Astrocyte of the cerebellum (primary cell): ENCODE measurements at places on chromosomes 3 and 15.

GRCh38 chr15:89116404-89116803 lies 28.1 kb downstream of the ABHD2 start:
- no peak for DNase-seq

DNA sequence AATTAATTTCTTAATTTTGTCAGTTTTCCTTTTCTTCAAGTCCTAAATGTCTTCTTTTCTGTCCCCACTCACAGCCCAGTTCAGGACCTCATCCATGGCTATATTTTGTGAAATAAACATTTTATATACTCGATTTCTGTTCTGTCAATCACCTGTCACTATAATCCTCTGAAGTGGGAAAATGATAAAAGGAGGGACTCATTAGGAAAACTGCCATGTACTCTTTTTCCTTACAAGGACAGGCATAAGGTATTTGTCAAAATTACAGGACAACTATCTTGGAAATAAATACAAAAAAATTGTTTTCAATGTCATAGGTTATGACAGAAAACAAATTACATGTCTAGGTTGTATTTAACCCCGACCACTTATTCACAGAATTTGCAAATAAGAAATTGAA lies 240.1 kb upstream of the CBLB start:
- DNase-seq = no peak

- no peak for DNase-seq
Observed at GRCh38 chr3:161496508-161496907, at the start of gene OTOL1. Gene OTOL1 (plus strand): TSS chr3:161496808. CDS start chr3:161496808, 0 bp downstream.

GRCh38 chr3:151630938-151631441 lies 102.7 kb upstream of the AADACL2 start:
- DNase-seq = no peak

GRCh38 chr15:51079226-51079625 lies 15.5 kb downstream of the TNFAIP8L3 start:
- no peak for DNase-seq

DNA sequence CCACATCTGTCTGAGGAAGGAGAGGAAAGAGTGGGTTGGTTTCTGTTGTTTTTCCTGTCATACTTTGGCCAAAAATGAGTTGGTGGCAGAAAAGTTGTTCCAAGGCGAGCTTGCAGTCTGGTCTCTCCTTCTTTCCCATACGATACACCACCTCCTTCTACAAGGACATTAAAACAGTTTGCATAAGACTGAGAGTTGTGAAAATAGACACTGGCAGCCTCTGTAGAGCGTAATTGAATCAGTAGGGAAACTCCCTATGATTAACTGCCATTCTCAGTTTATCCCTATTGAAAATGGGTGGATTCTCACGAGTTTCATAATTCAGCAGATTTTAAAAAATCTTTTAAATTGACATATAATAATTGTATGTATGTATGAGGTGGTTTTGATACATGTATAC lies 3.7 kb upstream of the LSG1 start:
- DNase-seq = no peak

DNA sequence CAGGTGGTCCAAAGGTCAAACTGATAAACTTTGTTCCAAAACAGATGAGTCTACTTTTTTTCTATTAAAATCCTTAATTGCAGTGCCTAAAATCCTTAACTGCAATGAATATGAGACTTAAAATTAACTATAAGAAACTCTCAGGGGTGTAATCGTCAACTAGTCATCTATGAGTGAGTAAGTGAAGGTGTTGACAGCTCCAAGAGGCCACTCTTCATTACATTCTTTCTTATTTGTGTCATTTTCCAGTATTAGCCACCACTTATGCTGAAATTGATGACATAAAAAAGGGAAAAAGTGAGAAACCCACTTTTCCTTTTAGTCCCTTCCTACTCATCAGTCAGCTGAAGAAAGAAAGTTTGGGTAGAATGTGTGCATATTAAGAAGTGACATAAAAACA lies 12.6 kb upstream of the NPAP1 start:
- DNase-seq = no peak

GRCh38 chr3:140859592-140860336 lies 81.9 kb upstream of the SLC25A36 start:
- DNase-seq = no peak

DNA sequence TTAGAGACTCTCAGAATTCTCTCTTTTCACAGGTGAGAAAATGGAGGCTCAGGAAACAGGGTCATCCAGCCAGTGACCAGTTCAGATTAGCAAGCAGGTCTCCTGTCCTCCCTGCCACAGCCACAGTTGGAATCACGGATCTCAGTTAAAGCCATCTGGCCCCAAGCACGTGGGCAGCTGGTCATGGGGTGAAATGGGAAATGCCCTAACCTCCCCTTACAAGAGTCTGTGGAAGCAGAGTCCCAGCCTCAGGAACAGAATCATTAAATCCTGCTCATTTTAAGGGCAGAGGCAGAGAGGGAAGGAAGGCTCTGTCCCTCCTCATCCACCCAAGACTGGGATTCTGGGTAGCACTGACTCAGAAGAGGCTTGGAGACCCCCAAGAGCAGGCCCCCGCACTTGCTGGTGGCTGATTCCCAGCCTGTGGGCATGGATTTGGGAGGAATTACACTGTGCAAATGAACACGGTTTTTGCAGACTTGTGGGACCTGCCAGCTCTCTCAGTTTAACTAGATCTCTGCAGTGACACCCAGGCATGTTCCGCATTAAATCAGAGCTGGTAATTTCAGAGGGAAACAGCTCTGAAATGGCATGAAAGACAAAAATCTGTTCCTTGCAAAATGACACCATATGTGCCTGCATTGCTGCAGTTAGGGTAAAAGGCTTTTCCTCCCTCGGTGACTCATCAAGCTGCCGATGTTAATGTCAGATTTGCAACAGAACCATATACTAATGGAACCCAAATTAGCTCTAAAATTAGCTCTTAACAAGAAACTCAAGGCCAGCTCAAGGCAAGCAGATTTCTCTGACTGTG lies 89.0 kb downstream of the BDH1 start:
- no peak for DNase-seq

GRCh38 chr3:138396752-138397410 lies 37.5 kb upstream of the ESYT3 start:
- no peak for DNase-seq

DNA sequence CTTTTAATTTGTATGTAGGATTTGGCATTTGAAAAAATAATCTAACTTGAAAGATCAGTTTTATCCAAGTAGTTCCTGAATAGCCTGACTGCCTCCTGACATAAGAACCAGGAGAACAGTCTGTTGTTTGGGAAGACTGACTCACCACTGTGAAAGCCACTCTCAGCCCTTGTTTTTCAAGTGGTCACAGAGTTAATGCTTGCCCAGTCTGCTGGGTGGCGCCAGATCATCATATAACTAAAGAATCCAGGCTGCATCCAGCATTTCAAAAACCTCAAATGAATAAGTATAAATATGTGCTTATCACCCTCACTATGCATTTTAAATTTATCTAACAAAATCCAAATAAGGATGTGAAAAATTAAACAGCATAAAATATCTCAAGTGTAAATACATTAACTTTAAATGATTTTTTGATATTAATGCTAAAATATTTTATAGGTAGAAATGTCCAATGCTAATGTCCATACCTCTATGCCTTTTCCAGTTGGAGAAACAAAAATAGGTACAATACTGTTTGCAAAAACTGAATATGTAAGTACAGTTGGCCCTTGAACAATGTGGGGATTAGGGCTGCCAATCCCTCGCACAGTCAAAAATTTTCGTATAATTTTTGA lies 26.9 kb upstream of the ZBBX start:
- peak; percentile 79 for DNase-seq

DNA sequence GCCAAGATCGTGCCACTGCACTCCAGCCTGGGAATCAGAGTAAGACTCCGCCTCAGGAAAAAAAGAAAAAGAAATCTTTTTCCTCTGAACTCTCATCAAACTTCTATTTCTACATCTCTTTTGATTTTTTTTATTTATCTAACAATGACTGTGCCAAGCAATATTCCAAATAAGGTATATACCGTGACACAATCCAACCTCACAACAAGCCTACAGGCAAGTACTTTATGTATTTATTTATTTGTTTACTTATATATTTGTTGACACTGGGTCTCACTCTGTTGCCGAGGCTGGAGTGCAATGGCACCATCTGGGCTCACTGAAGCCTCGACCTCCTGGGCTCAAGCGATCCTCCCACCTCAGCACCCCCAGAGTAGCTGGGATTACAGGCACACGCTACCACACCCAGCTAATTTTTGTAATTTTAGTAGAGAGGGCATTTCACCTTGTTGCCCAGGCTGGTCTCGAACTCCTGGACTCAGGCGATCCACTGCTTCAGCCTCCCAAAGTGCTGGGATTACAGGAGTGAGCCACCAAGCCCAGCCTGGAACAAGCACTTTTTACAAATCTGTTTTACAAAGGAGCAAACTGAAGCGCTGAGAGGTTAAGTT lies 94.9 kb upstream of the CHD2 start:
- DNase-seq = no peak

- no peak for DNase-seq
Observed at GRCh38 chr3:152350139-152350538, 81.4 kb downstream of the MBNL1 start.

- DNase-seq = no peak
Observed at GRCh38 chr15:73318463-73319351, 50.1 kb downstream of the HCN4 start.

GRCh38 chr3:112793326-112794081 lies 53.2 kb downstream of the CD200R1L start:
- DNase-seq = no peak

- peak; percentile 49 for DNase-seq
Observed at GRCh38 chr15:34855413-34855812, 60.1 kb upstream of the ACTC1 start.

GRCh38 chr3:164918905-164919304 lies 159.4 kb downstream of the SI start:
- no peak for DNase-seq

- peak; percentile 51 for DNase-seq
Observed at GRCh38 chr3:143283432-143284128, 164.0 kb downstream of the CHST2 start.

DNA sequence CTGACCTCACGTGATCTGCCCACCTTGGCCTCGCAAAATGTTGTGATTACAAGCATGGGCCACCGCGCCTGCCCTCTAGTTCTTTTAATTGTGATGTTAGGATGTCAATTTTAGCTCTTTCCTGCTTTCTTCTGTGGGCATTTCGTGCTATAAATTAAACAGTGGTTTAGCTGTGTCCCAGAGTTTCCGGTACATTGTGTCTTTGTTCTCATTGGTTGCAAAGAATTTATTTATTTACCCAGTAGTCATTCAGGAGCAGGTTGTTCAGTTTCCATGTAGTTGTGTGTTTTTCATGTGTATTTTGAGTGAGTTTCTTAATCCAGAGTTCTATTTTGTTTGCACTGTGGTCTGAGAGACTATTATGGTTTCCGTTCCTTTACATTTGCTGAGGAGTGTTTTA lies 30.1 kb downstream of the MYRIP start:
- DNase-seq = no peak

DNA sequence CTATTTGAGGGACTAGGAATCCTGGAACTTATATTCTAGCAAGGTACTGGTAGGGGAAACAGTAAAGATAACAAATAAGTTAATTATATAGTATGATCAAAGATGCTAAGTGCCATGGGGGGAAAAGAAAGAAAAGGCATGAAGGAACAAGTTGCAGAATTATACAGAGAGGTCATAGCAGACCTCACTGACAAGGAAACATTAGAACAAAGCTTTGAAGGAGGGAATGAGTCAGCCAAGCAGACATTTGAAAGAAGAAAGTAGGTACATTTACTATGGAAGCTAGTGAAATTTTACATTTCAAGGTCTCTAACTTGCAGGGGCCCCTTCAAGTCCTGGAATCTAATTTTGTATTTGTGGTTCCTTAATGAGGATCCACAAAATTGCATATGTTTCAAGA lies 57.2 kb upstream of the TIPARP start:
- DNase-seq = no peak

DNA sequence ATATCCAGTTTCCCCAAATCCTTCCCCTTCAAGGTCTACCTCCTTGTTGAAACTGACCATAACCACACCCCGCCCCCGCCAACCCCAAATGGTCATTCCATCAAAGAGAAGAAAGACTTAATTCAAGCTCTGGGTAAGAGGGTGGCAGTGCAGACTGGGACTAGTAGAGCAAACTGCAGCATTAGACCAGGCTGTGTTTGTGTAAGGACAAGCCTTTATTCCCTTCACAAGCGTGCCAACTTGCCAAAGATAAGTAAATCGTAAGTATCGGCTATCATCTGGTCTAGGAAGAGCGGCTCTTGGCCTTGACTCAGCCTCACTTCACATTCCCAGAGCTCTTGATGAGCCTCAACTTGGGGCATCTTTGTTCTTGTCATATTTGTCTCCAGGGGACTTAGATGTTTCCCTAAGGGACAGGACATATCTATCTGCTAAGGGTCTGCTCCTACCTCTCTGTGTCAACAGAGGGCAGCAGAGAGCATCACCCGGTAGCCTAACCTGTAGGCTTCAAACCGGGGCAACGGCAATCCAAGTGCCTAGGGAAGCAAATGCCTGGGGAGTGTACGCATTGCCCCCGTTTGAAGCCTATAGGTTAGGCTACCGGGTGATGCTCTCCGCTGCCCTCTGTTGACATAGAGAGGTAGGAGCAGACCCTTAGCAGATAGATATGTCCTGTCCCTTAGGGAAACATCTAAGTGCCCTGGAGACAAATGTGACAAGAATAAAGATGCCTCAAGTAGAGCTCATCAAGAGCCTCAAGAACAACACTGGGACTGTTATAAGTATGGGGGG lies 8.9 kb upstream of the MAP3K13 start:
- DNase-seq = no peak

DNA sequence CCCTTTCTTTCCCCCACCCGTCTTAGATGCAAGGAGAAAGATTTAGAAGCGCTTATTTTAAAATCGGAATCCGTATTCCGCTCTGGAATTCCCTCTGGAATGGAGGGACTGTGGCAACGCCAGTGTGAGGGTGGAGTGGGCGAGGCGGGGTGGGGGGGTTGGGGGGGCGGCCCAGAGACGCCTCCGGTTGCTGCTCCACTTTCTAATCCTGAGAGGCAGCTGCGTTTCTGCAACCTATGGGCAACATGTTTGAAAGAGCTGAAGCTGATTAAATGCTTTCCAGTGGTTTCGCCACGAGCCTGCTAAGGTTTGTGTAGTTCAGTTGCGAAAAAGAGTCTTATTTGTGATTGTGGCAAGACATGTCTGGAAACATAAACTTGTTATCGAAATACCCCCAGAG lies at the start of gene CCK:
Gene CCK, minus strand, starts transcription at position 101 of the 400 bp plus-strand sequence. CDS start 2,555 bp downstream, outside the sequence.
- DNase-seq = no peak

- no peak for DNase-seq
Observed at GRCh38 chr15:93250950-93251349, 161.9 kb upstream of the RGMA start.

GRCh38 chr15:29130951-29131839 lies 138.4 kb downstream of the NSMCE3 start:
- DNase-seq = no peak

GRCh38 chr3:132457286-132457685 lies 40.0 kb downstream of the DNAJC13 start:
- DNase-seq = no peak

- DNase-seq = no peak
Observed at GRCh38 chr3:196192524-196193051, 18.6 kb downstream of the ZDHHC19 start.

- no peak for DNase-seq
Observed at GRCh38 chr3:80601479-80601878, 833.7 kb upstream of the ROBO1 start.

- DNase-seq = no peak
Observed at GRCh38 chr3:5136211-5136918, 14.3 kb downstream of the ARL8B start.

- no peak for DNase-seq
Observed at GRCh38 chr3:39485547-39485946, 18.1 kb downstream of the MOBP start.
